H54 (cell line): ENCODE measurements at places on chromosomes 5 and 9.
A peak's percentile ranks its signal among the peaks of the same experiment; 100 is the strongest.

GRCh38 chr5:135565725-135566421 lies 12.9 kb downstream of the CXCL14 start:
- peak; percentile 73 for DNase-seq

- DNase-seq = no peak
Measured at GRCh38 chr9:29769019-29769418, 2195.7 kb upstream of the C9orf72 start.

DNA sequence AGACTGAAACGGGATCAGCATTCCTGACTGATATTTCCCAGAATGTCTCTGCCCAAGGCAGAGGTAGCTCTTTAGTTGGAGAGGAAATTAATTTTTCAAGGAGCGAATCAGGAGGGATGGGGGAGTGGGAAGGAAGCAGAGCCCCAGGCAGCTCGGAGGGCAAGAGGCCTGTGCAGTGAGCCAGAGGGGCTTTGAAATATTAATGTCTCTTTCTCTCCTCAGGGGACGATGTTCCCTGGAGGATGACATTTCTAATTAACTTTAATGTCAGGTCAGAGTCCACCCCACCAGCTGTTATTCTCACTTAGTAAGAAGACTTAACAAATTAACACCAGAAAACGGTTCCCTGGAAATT lies 45.6 kb downstream of the SLC6A7 start:
- DNase-seq = no peak

GRCh38 chr9:113872485-113873143 lies 3.5 kb upstream of the ZNF618 start:
- no peak for DNase-seq

DNA sequence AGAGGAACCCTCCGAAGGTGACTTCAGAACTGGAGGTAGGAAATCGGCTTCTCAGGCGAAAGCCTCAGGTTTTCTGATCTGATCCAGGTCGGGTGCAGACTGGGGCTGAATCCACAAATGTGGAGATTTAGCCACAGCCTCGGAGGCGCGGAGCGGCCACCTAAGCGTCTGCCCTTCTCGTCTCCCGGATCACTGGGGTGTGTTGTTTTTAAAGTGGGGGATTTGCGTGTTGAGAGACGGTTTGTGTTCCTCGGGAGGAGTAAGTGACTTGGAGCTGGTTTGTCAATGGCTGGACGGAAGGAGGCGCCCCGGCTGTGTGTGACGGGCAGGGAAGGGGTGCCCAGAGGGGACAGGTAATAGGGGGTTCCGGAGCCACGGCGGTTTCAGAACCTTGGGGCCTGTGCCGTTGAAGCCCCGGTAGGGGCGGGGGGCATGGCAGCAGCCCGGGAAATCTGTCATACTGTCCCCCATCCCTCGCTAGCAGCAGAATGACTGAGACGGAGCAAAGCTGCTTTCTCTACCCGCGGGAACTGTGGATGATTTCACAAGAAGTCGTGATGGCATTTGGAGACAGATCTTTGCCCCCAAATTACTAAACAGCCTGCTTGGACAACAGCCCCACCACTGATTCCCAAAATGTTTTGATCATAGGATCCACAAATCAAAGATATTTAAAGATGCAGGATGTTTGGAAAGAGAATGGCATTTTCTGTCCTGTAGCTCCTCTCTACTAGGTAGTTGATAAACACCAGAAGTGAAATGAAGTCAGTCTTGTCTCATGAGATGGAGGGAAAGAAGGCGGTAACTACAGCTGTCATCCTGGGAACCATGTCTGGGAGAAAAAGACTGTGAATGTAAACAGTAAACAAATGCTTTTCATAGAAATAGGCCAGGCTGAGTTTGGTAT lies 216.5 kb downstream of the PDZD2 start:
- no peak for DNase-seq

GRCh38 chr9:76452839-76453238 lies 6.1 kb upstream of the GCNT1 start:
- no peak for DNase-seq

DNA sequence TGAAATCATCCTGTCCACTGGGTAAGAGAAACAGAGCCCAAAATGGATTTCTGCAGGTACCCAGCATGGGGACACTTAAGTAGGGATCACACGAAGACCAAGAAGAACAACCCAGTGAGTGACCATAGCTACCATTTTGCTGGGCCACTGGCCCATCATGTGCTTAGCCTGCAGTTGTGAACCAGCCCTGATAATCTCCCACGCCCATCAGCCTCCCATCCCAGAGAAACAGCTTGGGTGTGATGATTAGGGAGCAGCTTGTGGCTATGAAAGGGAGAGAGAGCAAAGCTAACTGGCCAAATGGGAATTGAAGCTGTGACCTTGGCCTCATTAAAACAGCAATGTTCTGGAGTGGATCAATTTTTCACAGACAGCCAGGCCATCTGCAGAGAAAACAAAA lies 138.5 kb downstream of the SLC24A2 start:
- no peak for DNase-seq

DNA sequence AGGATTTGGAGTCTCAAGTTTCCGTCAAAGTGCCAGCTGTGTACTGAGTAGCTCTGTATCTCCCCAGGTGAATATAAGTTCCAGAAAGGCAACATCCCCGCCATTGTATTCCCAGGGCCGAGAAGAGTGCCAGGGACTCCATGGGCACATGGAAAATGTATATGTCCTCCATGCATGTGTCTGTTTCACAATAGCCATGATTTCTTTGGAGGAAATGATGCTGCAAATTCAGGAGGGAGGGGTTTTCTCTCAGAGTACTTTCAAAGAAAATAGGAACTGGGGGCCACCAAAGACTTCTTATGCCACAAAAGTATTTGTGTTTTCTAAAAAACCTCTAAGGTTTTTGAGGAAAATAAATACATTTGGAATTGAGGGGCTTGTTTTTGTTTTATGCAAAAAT lies 524.6 kb downstream of the BNC2 start:
- DNase-seq = no peak

- no peak for DNase-seq
Measured at GRCh38 chr9:36154331-36154952, 14.7 kb upstream of the CCIN start.

DNA sequence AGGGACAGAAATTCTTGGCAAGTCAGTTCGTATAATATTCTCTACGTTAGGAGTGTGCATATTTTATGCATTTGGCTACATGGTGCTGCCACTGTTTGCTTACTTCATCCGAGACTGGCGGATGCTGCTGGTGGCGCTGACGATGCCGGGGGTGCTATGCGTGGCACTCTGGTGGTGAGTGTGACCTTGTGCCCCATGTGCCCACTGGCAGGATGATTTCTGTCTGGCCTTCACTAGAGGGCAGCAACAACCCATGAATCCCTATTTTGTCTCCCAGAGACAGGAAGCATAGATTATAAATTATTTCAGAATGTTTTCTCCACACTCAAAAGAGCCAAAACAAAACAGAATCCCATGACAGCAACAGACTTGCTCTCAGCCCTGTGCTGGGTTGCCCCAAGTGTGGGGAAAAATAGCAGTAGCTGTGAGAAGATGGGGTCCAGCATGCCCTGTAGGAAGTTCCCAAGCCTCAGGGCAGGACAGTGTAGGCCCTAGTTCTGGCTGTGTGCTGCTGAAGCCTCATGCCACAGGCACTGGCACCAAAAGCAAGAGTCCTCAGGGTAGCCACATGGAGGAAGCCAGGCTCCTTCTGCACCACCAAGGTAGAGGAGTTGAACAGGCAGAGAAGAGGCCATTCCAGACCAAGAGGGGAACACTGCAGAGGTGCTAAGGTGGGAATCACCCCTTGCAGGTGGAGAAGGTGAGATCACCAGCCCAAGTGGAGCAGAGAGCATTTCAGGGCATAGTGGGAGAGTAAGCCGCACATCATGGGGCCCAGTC lies 16.0 kb downstream of the SLC22A5 start:
- DNase-seq = peak; percentile 63

GRCh38 chr9:78050421-78050820 lies 18.8 kb upstream of the GNAQ start:
- no peak for DNase-seq

- DNase-seq = no peak
Measured at GRCh38 chr5:111072949-111073682, 1.6 kb downstream of the TSLP start.

GRCh38 chr5:64634997-64635686 lies 55.2 kb upstream of the SHISAL2B start:
- DNase-seq = peak; percentile 5

DNA sequence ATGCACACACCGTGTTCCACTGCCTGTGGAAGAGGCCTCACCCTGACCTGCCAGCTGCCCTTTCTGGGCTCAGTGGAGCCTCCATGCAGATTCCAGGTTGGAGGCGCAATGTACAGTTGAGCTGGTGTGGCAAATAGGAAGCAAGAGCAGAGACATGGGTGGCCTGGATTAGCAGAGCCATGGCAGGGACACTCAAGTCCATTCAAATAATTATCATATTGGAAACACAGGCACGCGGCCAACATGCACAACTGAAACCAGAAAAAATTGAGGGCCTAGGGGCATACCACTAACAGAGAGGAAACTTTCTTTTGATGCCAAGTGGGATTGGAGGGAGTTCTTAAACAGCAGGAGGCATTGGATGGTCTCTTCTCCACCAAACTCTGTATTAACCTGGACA lies 35.8 kb downstream of the OTULINL start:
- no peak for DNase-seq

- DNase-seq = no peak
Measured at GRCh38 chr5:84715091-84715490, 330.4 kb upstream of the EDIL3 start.

GRCh38 chr5:159181152-159181551 lies 28.2 kb downstream of the RNF145 start:
- DNase-seq = no peak

DNA sequence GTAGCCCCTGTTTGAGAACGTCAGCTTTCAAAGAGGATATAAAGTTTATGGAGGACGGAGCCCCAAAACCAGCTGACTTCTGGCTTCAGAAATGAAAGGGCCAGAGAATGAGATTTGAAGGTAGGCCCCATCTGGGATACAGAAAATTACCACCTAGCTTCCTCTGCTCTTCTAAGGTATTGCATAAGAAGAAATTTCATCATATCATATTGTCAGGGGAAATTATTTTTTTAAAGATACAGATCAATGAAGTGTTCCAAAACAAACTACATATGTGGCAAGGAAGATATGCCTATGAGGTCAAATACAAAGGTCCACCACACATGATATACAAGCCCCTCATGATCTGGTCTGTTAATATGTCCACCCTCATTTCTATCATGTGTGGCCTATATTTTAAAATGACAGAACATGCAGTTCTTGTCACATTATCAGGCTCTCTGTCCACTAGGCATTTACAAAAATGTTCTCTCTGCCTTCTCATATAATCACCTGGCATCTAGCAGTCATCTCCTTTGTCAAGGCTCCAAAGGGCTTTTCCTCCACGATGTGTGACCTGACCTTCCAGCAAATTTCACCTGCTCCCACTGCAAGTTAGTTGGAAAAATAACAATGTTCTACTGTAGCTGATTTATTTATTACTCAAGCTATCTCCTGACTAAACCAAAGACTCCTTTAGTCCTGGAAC lies 83.1 kb downstream of the DPYSL3 start:
- no peak for DNase-seq

DNA sequence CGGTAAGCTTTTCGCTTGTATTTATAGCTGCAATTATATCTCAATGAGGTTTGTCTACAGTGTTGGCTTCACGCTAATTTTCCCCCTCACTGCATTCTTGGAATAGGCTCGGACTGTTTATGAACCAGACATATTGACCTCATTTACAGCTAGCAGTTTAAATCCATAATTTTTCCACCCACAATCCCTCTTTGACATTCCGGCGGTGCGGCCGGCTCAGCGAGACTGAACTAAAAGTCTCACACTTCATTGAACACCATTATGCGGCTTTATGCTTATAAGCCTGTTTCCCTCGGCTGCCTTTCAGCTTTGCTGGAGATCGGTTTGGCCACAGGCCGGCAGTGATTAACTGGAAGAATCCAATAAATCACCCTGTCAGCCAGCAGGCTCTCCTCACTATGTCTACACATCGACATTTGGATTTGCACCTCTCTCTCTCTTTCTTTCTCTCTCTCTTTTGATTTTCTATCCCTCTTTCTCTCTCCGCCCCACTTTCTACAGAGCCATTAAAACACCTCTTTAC lies 315.0 kb upstream of the TLE4 start:
- peak; percentile 43 for DNase-seq

GRCh38 chr5:135216471-135217343 lies 182.3 kb downstream of the MACROH2A1 start:
- DNase-seq = no peak

DNA sequence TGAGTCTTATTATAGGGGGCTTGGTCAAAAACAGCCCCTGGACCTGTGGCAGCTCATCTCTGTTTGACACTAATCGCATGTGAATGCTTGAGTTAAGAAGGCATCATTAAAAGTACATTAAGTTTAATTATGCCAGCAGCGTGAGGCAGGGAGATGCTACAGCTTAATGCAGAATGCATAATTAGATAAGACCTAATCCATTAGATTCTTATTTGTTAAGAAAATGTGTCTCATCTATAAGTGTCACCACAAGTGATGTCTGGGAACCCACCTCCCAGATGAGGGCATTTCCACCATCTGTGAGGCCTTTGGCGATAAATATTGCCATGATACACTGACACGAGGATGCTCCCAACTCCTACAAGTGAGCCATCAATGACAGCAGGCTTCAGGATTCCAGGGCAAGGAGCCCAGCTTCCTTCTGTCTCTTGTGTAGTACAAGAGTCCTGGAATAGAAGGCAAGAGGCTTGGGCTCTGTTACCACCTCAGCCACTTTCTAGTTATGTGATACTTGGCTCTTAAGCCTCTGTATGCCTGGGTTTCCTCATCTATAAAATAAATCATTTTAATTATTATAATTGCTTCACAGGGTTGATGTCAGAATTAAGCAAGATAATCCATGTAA lies 202.7 kb downstream of the FAM114A2 start:
- DNase-seq = no peak

GRCh38 chr5:171549274-171549673 lies 129.8 kb downstream of the FGF18 start:
- DNase-seq = no peak

DNA sequence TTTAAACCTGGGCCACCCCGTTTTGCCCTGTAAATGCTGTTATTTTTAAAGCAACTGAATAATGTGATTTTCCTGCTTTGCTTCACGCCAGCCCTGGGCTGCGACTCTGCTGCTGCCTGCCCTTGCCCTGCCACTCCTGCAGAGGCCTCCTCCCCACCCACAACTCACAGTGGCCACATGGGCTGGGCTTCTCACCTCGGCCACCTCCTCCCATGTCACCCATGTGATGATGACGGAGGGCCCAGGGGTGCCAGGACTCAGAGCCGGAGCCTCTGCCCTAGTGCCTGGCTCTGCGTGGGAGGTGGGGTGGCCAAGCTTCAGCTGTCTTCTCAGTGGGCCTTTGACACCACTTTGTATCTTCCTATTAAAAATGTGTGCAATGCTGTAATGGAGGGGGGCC lies 48.1 kb upstream of the NKD2 start:
- DNase-seq = no peak

- no peak for DNase-seq
Measured at GRCh38 chr5:133450286-133450685, 162.1 kb downstream of the FSTL4 start.

DNA sequence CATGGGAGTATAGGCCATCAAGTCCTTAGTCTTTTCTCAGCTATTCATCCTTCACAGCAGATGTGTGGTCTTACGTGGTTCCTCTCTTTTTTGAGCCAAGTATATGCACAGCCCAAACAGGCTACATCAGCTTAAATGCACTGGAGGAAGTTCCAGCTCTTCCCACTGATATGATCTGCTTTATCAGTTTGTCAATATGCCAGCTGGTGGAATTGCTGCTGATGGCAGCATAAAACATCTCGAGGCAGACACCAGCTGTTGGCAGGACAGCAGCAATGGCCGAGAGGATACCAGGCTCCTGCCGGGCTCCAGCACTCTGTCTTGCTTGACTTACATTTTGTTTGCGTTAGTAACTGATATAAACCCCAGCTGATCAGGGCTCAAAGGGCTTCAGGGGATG lies 143.4 kb downstream of the TENT4A start:
- DNase-seq = no peak
